Ureter (tissue), 1 donor: ENCODE measurements at places on chromosomes 12 and 14.

- no peak for DNase-seq
Observed at GRCh38 chr12:112645586-112645985, 146.0 kb upstream of the RPH3A start.

DNA sequence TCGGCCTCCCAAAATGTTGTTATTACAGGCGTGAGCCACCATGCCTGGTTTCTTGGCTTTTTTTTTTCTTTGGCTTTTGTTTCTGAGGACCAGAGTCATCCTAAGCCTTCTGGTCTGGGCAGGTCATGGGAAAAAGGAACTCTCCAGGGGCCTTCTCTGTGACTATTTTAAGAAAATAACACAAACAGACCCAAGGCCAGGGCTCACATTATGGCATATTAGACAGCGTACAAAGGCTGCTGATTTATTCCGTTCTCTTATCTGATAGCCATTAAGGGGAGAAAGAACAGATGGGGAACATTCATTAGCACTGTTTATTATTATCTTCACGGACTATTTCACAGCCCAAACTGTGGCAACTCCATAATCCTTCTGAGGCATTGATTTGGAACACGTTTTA is 28.8 kb upstream of the MANSC4 start:
- DNase-seq, result no peak

DNA sequence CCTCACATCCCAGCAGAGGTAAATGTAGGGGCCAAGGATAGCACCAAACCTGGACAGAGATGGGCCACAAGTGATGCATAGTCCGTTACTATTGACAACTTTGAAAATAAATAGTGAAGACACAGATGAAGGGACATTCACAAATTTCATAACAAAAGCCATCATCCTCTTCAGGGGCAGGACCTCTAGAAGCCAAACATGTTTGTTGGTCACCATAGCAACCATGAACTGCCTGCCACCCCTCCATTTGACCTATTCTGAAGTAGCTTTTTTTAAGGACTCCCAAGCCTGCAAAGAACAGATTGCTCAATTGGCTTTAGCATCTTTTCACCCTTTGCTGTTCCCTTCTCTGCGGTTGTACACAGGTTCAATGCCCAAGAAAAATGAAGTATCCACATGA is 35.7 kb upstream of the MDM1 start:
- no peak for DNase-seq

GRCh38 chr12:96034621-96035282 is 635 bp downstream of the LTA4H start:
- no peak for DNase-seq

DNA sequence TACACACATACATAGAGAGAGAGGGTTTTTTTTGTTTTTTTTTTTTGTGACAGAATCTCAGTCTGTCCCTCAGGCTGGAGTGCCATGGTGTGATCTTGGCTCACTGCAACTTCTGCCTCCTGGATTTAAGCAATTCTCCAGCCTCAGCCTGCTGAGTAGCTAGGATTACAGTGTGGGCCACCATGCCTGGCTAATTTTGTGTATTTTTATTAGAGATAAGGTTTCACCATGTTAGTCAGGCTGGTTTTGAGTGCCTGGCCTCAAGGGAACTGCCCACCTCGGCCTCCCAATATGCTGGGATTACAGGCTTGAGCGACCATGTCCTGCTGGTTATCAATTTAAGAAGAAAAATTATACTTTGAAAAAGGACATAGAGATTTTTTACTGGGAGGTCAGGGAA is 710.6 kb downstream of the SLC6A15 start:
- no peak for DNase-seq

DNA sequence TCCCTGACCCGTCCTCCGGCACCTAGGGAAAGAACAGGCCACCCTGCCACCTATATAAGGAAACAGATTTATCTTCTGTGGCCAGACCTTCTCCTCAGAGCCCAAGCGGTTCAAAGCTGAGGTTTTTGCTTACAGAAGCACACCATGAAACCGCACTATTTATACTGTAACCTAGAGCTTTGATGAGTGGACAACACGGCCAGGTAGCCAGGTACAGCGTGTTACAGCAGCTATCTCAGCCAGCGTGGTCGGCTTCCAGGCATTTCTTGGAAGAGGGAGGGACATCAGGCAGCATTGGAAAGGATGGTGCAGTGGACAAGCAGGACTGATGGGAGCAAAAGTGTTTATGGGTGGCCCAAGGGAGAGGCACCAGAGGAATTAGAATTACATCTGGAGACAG is 34.4 kb downstream of the TTC7B start:
- no peak for DNase-seq

DNA sequence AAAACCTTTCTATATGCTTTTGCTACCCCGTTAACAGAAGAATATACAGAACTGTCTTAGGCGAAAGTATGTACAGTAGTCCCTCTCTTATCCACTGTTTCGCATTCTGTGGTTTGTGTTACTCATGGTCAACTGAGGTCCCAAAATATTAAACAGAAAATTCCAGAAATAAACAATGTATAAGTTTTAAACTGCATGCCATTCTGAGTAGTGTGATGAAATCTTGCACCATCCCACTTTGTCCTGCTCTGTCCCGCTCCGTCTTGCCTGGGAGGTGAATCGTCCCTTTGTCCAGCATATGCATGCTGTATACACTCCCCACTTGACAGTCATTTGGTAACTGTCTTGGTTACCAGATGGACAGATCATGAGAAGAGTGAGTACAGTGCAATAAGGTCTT is 70.1 kb upstream of the STRN3 start:
- no peak for DNase-seq

DNA sequence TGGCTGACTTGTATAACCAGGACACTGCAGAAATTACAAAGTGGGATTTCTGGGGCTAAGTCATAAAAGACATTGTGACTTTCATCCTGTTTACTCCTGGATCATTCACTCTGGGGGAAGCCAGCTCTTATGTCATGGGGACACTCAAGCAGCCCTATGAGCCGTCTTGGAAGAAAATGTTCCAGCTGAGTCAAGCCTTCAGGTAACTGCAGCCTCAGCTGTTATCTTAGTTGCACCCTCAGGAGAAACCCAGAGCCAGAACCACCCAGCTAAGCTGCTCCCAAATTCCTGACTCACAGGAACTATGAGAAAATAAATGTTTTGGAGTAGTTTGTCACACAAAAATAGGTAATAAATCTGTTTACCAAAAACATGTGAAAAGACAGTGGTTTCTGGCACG is 43.1 kb upstream of the GXYLT1 start:
- DNase-seq, result no peak

DNA sequence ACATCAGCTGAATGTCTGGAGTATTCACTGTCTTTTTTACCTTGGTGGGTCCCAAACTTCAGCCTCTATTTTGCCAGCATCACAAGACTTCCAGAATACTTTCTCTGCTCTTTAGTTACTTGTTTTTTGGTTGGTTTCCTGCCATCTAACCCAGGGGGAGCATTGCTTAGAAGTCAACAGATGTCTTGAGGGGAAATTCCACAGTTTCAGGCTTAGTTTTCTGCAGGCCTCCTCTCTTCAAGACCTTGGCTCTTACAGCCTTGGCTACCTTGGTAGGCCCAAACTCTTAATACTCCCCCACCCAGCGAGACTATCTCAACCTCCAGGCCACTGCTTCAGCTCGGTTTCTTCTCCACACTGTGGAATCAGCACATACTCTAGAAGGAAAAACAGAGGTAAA is 41.7 kb downstream of the NEDD1 start:
- DNase-seq, result no peak

- no peak for DNase-seq
Observed at GRCh38 chr14:104297721-104298401, 159.5 kb downstream of the KIF26A start.

DNA sequence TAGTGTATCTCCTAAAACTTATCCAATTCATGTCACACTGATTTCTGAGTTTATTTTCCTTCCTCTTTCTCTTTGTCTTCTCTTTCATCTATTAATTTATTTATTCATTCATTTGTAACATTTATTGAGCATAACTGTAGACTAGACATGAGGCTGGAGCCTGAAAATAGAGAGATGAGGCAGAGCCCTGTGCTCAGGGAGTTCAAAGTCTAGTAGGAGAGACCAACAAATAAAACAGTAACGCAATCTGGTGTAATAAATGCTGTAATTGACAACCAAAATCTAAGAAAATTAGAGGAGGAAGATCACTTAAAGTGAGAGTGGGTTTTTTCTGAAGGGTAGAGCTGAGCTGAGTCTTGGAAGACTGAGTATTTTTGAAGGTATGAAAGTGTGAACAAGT is 87.5 kb downstream of the POLR3B start:
- DNase-seq, result no peak

- DNase-seq, result peak; percentile 59
Observed at GRCh38 chr12:442235-442884, 17.4 kb upstream of the B4GALNT3 start.

DNA sequence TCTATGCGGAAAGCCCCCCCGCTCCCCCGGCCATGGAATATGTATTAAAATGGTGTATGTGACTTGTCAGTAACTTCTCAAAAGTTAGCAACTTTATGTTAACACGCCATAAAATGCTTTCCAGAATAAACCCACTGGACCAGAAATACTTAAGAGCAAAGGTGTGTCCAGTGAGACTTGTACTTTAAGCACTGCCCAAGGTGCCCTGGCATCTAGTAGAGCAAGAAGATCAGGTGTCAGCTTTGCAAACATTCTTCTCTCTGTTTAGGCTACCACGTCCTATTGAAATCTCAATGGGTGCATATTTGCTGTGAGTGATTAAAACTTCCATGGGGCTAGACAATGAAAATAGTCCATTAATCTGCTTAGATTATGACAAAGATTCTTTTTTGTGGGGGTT is 201.2 kb downstream of the ESR2 start:
- DNase-seq, result no peak

GRCh38 chr14:94772548-94772947 is 2.6 kb upstream of the GSC start:
- DNase-seq, result no peak

- no peak for DNase-seq
Observed at GRCh38 chr12:94941440-94941862, 62.0 kb downstream of the NDUFA12 start.

DNA sequence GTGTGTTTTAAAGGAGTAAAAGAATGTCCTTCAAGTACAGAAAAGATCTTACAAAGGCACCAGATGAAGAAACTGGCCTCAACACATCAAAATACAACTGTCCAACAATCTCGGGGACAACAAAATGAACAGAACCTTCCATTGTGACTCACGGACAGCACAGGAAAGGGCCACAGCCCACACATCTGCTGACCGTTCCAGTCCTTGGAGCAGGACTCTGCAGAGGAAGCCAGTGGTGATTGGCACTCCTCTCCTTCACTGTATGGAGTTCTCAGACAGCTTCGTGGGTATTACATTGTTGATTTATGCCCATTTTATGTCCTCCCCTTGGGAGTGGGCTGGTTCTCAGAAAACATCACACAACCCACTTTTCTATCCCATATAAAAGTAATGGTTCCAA is 32.5 kb upstream of the TC2N start:
- DNase-seq, result no peak

- DNase-seq, result no peak
Observed at GRCh38 chr12:69598174-69598753, 12.4 kb downstream of the LRRC10 start.

- DNase-seq, result peak; percentile 90
Observed at GRCh38 chr12:106136263-106136662, 2.5 kb downstream of the NUAK1 start.

GRCh38 chr12:130335517-130336392 is 1.9 kb upstream of the PIWIL1 start:
- DNase-seq, result no peak

GRCh38 chr14:69059658-69060623 is 80.8 kb upstream of the ACTN1 start:
- peak; percentile 54 for DNase-seq

DNA sequence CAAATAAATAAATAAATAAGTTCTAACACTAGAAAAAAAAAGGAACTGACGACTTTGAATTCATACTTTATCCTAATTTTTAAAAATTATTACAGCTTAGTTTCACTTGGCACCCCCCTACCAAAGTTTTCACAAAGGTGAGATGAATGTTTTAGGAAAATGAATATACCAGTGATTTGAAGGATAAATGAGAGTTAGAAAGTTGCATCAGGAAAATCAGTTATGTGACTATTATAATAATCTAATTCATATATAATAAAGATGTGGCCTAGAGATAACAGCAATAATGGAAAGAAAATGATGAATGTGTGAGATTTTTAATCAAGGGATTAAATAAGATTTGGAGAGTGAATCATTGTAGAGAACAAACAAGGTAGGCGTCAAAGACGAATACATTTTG is 103.0 kb upstream of the RAP1B start:
- DNase-seq, result no peak

DNA sequence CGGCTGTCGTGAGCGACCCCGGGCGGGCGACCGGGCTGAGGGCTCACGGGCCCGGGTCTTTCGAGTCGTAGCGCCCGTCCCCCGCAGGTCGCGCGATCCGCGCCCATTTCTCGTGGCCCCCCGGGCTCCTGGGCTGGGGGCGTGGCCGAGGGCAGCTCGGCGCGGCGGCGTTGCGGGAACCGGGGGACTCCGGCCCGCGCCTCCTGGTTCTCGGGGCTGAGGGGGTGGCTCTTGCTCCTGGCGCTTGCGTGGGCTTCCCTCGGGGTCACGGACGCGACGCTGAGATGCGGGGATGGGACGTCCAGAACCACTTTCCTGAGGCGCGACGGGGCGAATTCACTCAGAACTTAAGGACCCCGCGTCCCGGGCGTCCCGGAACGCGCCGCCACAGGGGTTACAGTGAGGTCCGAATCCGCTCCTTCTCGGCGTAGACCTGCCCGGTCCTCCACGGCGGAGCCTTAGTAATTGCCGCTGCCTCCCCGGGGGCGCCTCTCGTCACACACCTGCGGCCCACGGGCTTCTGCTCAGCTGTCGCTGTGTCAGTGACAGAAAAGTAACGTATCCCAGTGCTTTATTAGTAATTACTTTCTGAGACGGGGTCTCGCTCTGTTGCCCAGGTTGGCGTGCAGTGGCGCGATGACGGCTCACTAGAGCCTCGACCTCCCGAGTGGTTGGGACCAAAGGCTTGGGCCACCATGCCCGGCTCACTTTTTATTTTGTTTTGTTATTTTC is 606 bp downstream of the EP400 start:
- peak; percentile 43 for DNase-seq

DNA sequence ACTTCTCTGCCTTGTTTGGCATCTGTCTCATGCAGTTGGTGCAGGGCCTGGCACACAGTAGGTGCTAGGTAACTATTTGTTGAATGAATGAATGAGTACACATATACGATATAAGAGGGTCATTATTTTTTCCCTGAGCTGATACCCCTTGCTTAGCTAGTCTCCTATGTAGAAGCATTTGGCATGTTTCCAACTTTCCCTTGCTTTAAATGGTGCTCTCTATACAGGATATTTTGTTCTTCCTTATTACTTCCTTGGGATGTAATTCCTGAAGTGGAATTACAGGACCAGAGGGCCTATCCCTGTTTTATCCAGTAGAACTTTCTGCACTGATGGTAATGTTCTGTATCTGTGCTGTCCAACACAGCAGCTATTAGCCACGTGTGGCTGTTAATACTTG is 250.1 kb upstream of the PWP1 start:
- no peak for DNase-seq

DNA sequence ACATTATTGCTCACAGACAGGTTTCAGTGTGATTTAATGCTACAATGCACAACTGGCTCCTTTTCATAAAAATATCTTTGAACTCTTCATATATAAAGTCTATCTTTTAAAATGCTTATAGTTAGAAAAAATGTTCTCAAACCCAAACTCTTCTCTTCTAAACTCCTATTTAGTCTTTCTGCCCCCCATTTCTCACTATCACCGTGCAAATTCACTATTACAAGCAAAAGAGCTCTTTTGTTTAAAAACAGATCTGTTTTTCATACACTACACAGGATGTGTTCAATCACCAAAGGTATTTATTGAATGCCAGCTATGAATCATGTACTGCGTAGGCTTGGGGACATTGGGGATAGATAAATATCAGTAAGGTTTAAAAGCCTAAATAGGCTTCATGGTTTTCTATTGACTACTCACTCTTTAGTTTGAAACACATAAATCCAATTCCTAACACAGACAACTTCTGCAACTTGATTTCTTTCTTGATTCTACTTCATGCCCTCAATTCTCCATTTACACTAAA is 692.3 kb downstream of the C12orf50 start:
- DNase-seq, result no peak
